ENCODE measurements at places on chromosomes 4 and X.

DNA sequence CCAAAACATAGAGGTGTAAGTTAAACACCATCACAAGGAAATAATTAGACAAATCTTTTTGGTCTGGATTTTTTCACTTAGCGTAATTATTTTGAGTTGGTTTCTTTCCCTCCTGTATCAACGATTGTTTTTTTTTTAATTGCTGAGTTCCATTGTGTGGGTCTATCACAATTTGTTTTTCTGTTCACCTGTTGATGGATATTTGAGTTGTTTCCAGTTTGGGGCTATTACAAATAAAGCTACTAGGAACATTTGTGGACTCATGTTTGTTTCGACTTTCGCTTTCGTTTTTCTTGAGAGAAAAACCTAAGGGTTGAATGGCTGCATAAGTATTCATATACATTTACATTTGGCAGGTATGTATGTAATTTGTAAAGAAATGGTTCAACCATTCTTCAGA is 20.4 kb upstream of the FBXW7 start:
- DNase-seq: no peak

DNA sequence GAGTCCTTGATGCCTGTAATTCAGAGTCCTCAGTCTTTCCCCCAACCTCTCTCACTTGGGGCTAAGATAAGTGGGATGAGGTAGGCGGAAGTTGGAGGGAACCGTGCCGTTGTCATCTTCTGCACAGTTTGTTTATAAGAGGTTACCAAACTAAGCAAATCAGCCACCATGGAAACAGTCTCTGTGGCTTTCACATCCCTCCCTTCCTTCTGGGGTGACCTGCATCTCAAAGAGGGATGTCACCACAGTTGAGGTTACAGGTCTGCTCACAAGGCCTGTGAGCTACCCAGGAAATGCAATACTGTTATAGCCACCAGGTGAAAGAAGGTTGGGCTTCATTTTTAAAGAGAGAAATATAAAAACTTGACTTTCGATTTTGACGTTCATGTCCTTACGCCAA is 26.3 kb downstream of the RTL5 start:
- no peak for DNase-seq

DNA sequence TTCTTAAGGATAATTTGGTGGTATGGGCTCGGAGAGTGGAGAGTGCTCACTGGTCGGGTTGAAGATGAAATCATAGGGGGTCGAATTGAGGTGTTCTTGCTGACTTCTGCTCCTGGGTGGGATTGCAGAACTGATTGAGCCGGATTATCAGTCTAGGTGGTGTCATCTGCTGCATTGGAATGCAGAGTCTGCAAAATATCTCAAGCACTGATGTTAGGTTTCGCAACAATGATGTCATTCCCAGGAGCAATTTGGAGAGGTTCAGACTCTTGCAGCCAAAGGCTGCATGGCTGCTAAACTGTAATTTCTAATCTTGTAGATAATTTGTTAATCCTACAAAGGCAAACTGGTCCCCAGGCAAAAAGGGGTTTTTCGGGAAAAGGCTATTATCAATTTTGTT is 67.7 kb downstream of the RHOH start:
- DNase-seq: no peak

GRCh38 chr4:5465529-5465928 is 242.8 kb downstream of the EVC2 start:
- no peak for DNase-seq

DNA sequence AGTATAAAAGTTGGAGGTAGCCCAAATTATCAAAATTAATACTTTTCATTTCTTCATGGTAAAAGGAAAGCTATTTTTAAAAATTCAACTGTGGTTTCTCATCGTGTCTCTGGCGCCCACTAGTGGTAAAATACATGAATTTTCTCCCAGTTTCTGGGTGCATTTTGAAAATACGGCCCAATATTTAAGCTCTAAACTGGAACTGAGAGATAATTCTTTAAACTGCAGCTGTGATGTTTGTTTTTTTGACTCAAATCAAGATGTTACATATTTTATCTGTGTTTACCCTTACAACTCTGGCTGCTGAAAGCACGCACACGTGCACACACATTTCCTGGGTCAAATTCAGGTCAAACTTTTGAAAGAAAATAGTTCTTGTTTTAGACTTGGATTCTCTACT is 123.9 kb upstream of the ACSL4 start:
- no peak for DNase-seq

DNA sequence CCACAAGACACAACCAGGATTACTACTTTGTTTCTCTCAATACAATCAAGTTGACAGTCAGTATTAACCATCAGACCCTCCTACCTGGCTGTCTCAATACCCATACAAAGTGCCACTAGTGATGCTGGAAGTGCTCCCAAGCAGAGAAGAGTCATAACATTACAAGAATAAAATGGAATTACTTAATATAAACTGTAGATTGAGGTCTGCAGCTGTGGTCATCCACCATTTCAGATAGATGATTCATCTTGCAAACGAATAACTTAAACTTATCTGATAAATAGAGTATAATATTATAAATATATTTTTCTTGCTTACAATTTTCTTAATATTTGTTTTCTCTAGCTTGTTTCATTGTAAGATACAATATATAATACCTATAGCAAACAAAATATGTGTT is 1034.2 kb upstream of the PCDH10 start:
- DNase-seq: no peak

- no peak for DNase-seq
These were observed 135.7 kb downstream of the GPC3 start for GRCh38 chrX:133849676-133850075.

DNA sequence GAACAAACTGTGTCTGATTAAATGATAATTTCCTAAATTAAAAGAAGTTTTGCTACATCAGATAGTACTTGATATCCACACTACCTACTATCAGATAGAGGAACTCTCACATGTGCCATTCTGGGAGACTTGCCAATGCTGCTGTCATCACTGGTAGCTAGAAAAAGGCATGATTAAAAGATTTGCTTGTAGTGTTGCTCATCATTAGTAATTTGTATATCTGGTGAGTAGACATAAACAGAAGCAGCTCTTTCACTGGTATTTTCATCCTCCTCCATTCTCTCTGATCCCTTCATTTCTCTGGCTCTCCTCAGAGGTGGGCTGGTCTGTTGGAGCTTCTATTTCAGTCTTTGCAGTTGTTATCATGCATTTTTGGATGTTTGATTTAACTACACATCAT is 56.0 kb downstream of the SPRY1 start:
- no peak for DNase-seq

GRCh38 chrX:125248931-125249330 is 70.7 kb upstream of the TEX13C start:
- DNase-seq: no peak

- no peak for DNase-seq
These were observed 28.7 kb upstream of the JAKMIP1 start for GRCh38 chr4:6229095-6229494.

- no peak for DNase-seq
These were observed 425.7 kb downstream of the GPAT3 start for GRCh38 chr4:83961575-83961974.

- DNase-seq: no peak
These were observed 235.3 kb upstream of the SFRP2 start for GRCh38 chr4:154024097-154024694.

GRCh38 chr4:125459531-125459930 is 144.8 kb downstream of the FAT4 start:
- no peak for DNase-seq

DNA sequence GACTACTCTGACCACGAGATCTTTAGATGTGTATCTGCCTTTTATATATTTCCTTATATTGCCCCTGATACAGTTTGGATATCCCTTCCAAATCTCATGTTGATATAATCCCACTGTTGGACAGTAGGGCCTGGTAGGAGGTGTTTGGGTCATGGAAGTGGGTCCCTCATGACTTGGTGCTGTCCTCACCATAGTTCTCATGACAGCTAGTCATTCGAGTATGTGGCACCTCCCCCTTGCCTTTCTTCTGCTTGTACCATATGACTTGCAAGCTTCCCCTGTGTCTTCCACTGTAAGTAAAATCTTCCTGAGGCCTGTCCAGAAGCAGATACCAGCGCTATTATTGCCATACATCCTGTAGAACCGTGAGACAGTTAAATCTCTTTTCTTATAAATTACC is 145.3 kb downstream of the ZNF518B start:
- no peak for DNase-seq

- no peak for DNase-seq
These were observed 171.8 kb upstream of the TTC29 start for GRCh38 chr4:147117431-147117830.
